ENCODE measurements at places on chromosomes 13 and 19. TPM values are rescaled to one million over a fixed set of nuclear protein-coding genes. Genes with fewer than 3 reads are reported as not detected.

- no peak for DNase-seq
- H3K36me3 ChIP-seq, result no peaks in the 10 kb centered on the region
- no peak overlapping the region for H3K4me3 ChIP-seq
- peaks cover 2% of the 10 kb centered on the region for H3K27me3 ChIP-seq
- no peaks in the 10 kb centered on the region for H3K4me1 ChIP-seq
- no peak overlapping the region for H3K27ac ChIP-seq
Observed at GRCh38 chr19:7242601-7243258, 51.5 kb downstream of the INSR start.

- no peaks in the 10 kb centered on the region for H3K36me3 ChIP-seq
- no peak for DNase-seq
- peaks cover 27% of the 10 kb centered on the region for H3K27me3 ChIP-seq
Observed at GRCh38 chr13:73230716-73231115, 171.9 kb downstream of the KLF5 start.

GRCh38 chr19:1261538-1261797 is 7.7 kb upstream of the CIRBP start:
- no peak for DNase-seq
- H3K27ac ChIP-seq, result peak overlapping the region; percentile 90
- H3K4me1 ChIP-seq, result peaks cover 44% of the 10 kb centered on the region
- peaks cover 26% of the 10 kb centered on the region for H3K36me3 ChIP-seq

- no peak overlapping the region for H3K4me3 ChIP-seq
- DNase-seq, result no peak
- no peaks in the 10 kb centered on the region for H3K27me3 ChIP-seq
- H3K27ac ChIP-seq, result no peak overlapping the region
- H3K4me1 ChIP-seq, result peaks cover 4% of the 10 kb centered on the region
- H3K36me3 ChIP-seq, result peaks cover 19% of the 10 kb centered on the region
Observed at GRCh38 chr19:47641891-47642485, 33.1 kb downstream of the BICRA start.

DNA sequence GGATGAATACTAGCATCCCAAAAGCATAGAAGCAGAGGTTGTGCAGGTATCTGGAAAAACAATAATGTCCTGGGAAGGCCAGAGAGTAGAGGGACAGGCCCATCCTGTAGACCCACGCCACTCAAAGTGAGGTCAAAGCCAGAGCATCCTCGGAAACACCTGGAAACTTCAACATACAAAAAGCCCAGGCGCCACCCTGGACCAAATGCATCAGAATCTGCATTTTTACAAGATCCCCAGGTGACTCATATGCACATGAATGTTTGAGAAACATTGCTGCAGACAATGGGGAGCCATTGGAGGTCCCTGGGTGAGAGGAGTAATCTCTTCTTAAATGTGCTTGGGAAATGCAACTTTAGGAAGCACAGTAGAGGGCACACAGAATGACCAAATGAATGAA is 684.1 kb downstream of the DIAPH3 start:
- no peaks in the 10 kb centered on the region for H3K36me3 ChIP-seq
- H3K27ac ChIP-seq, result no peak overlapping the region
- DNase-seq, result no peak
- no peaks in the 10 kb centered on the region for H3K4me1 ChIP-seq

- no peaks in the 10 kb centered on the region for H3K27me3 ChIP-seq
- no peak overlapping the region for H3K4me3 ChIP-seq
- no peak for DNase-seq
- peaks cover 15% of the 10 kb centered on the region for H3K36me3 ChIP-seq
- H3K27ac ChIP-seq, result no peak overlapping the region
Observed at GRCh38 chr13:33554919-33555791, 262.8 kb upstream of the RFC3 start.

The AP2S1 gene
- total RNA-seq, result 94.0 TPM

- H3K4me3 ChIP-seq, result no peak overlapping the region
- H3K27me3 ChIP-seq, result no peaks in the 10 kb centered on the region
- no peaks in the 10 kb centered on the region for H3K36me3 ChIP-seq
- peaks cover 11% of the 10 kb centered on the region for H3K4me1 ChIP-seq
Observed at GRCh38 chr13:112750570-112750969, 60.7 kb downstream of the ATP11A start.

DNA sequence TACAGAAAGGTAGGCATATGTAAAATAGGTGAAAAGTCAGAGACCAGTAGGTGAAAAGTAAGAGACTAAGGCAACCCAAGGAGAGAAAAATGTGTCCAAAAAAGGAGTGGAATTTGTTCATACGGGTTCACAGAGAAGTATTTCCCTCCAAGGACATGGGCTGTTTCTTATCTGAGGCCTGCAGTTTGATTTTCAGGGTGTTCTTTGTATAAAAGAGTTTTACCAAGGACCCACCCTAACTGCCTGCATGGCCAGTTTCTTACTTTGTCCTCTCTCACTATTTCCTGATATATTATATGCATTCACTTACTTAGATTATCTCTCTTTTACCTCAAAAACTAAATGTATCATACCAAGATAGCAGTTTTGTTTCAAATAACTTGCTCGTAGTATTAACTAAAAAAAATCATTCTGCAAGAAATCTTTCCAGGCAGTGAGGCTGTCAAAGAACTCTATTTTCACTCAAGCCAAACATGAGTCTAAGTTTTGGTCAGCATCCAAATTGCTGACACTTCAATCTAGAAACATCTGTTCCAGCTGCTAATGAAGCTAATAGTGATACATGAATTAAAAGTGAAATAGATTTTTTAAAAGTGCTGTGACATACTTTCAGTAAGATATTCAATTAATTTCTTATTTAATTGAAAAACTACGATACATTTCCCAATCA is 141.4 kb upstream of the SGCG start:
- no peak overlapping the region for H3K4me3 ChIP-seq
- no peak for DNase-seq
- no peaks in the 10 kb centered on the region for H3K36me3 ChIP-seq
- no peak overlapping the region for H3K27ac ChIP-seq
- H3K27me3 ChIP-seq, result peaks cover 2% of the 10 kb centered on the region

The ZNF534 gene
- not detected for total RNA-seq

- H3K27me3 ChIP-seq, result no peaks in the 10 kb centered on the region
- H3K36me3 ChIP-seq, result no peaks in the 10 kb centered on the region
- no peak overlapping the region for H3K27ac ChIP-seq
- no peaks in the 10 kb centered on the region for H3K4me1 ChIP-seq
- DNase-seq, result no peak
Observed at GRCh38 chr19:14632286-14632685, 42.4 kb downstream of the ADGRE3 start.

GRCh38 chr13:49023431-49023830 is 47.7 kb downstream of the FNDC3A start:
- H3K36me3 ChIP-seq, result peaks cover 30% of the 10 kb centered on the region
- no peaks in the 10 kb centered on the region for H3K27me3 ChIP-seq
- H3K4me3 ChIP-seq, result no peak overlapping the region

DNA sequence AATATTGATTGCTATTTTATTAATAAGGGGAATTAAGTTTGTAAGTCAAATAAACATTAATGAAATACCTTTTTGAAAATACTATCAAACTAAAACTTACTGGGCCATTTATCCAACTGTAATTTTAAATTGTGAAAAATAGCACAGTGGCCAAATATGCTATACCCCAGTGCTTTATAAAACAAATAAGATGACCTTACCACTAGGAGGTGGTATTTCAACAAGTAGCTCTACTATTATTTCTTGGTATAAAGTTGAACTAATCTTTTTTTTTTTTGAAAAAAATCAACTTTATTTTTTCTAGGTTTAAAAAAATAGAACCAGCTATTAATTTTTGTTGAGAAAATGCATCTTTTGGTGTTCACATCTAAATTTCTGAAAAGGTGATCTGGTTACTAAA is 14.7 kb downstream of the LACC1 start:
- DNase-seq, result no peak
- no peaks in the 10 kb centered on the region for H3K4me1 ChIP-seq
- H3K27ac ChIP-seq, result no peak overlapping the region

The GPR108 gene
- total RNA-seq, result 90.4 TPM

GRCh38 chr13:67736646-67737420 is 506.7 kb upstream of the PCDH9 start:
- no peak overlapping the region for H3K27ac ChIP-seq
- no peaks in the 10 kb centered on the region for H3K4me1 ChIP-seq
- no peak overlapping the region for H3K4me3 ChIP-seq
- no peak for DNase-seq
- no peaks in the 10 kb centered on the region for H3K36me3 ChIP-seq
- H3K27me3 ChIP-seq, result no peaks in the 10 kb centered on the region

DNA sequence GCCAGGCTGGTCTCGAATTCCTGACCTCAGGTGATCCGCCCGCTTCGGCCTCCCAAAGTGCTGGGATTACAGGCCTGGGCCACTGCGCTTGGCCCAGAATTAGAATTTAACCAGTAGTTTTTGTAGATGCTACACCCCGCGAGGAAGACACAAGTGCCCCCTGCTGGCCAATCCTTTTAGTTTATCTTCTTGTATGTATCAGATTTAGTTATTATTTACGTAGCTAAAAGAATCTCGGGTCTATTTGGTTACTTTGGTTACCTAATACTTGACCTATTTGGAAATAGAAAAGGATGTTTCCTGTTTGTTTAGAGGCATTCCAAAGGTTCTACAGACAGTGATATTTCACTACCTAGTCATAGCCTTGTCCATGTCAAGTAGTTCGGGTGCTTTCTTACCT is 22.0 kb downstream of the MUC16 start:
- no peak overlapping the region for H3K4me3 ChIP-seq
- no peak overlapping the region for H3K27ac ChIP-seq
- H3K4me1 ChIP-seq, result no peaks in the 10 kb centered on the region
- DNase-seq, result no peak
- no peaks in the 10 kb centered on the region for H3K36me3 ChIP-seq
- no peaks in the 10 kb centered on the region for H3K27me3 ChIP-seq

DNA sequence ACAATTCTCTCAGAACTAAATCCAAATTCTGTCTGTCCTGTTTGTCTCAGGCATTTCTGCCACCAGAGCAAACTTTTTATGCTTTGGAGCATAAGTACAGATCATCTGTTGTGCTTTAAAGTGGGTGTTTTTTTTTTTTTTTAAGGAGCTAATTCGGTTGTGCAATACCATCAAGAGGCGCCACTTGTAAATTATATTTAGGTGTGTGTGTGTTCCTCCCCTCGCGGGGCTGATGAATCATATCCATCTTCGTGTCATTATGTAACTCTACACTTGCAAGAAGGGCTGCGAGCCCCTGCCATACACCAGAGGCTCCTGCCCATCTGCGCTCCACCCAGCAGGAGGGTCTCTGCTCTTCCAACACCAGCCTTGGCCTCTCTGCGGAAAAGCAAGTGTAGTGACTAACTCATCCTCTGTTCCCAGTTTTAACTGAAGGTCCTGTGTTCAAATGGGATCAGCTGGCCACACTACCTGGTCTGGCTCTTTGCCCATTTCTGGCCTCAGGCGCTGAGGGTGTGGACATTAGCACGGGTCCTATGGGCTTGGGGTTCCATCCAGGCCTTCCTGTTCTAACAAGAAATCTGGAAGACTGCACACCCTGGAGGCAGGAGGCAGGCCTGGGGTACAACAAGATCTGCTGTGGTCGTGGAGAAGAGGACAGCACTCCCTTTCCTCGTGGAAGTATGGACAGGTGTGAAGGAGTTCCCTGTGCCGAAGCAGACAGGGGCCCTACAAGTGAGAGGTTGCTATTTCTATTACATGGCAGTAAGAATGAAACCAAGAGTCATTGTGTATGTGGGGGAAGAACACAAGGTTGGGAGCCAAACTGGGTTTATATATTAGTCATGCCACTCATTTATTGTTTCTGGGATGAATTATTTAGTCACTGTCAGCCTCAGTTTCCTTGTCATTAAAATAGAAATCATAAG is 96.1 kb upstream of the MBNL2 start:
- H3K36me3 ChIP-seq, result no peaks in the 10 kb centered on the region
- DNase-seq, result no peak
- H3K4me1 ChIP-seq, result peaks cover 21% of the 10 kb centered on the region
- H3K27me3 ChIP-seq, result peaks cover 32% of the 10 kb centered on the region
- H3K4me3 ChIP-seq, result no peak overlapping the region

GRCh38 chr13:40961826-40962225 is 57.3 kb downstream of the ELF1 start:
- H3K4me3 ChIP-seq, result peak overlapping the region; percentile 14
- H3K27ac ChIP-seq, result peak overlapping the region; percentile 77
- H3K36me3 ChIP-seq, result peaks cover 49% of the 10 kb centered on the region
- DNase-seq, result no peak

GRCh38 chr19:47110521-47111005 is 3.0 kb downstream of the ZC3H4 start:
- peak overlapping the region; percentile 99 for H3K27ac ChIP-seq
- no peak for DNase-seq
- peaks cover 52% of the 10 kb centered on the region for H3K4me1 ChIP-seq
- peaks cover 58% of the 10 kb centered on the region for H3K36me3 ChIP-seq

DNA sequence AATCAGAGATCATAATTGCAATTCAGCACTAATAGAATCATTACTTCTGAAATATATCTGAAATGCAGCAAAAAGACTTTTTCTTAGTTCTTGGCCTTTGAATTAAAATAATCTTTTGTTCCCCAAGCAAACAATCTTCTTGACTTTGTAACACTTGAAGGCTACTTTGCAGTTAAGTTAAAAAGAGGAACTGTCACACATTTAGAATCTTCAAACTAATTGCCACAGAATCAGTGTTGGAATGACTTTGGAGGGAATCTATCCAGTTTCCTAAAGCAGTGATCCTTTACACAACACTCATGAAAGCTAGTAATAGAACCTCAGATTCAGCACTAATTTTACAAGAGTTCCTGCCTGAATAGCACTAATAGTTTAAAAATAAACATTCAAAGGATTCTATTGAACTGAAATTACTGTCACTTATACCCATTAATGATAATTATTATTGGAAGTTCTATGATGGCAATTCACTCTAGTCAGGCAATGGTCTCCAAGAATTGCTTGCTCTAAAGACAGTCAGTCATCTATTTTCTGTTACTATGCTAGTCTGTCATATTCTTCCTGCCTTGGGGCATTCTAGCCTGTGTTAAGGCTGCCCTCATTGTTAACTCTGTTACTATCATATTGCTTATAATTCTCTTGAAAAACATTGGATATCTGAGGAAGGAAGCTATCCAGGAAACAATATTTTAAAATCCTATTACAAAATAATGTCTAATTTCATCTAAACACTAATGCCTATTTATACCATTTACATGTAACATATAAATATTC is 362.4 kb downstream of the DIAPH3 start:
- H3K27me3 ChIP-seq, result no peaks in the 10 kb centered on the region
- H3K4me1 ChIP-seq, result no peaks in the 10 kb centered on the region
- no peak for DNase-seq

DNA sequence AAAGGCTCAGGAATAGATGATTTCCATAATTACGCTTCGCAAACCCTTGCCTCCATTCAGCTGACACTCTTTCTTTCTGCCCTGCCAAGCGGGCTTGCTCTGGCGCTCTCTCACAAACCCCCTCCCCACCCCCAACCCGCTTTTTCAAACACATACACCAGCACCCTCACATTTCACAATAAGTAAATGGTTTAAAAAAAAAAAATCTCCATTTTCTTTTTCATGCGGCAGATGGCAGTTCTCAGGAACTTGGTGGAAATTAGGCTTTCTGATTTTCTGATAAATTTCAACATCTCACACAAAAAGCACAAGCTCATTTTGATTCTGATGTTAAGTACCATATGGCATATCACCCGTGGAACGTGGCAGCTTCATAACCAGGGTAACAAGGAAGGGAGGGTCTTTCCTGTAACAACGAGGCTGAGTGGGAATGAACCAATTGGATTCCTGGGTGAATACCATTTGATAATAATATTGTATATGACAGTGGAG is 43.8 kb downstream of the C13orf42 start:
- H3K4me3 ChIP-seq, result no peak overlapping the region
- no peak overlapping the region for H3K27ac ChIP-seq
- H3K27me3 ChIP-seq, result peaks cover 16% of the 10 kb centered on the region
- DNase-seq, result no peak
- H3K4me1 ChIP-seq, result peaks cover 29% of the 10 kb centered on the region
